ENCODE measurements at places on chromosomes 11 and 22.

DNA sequence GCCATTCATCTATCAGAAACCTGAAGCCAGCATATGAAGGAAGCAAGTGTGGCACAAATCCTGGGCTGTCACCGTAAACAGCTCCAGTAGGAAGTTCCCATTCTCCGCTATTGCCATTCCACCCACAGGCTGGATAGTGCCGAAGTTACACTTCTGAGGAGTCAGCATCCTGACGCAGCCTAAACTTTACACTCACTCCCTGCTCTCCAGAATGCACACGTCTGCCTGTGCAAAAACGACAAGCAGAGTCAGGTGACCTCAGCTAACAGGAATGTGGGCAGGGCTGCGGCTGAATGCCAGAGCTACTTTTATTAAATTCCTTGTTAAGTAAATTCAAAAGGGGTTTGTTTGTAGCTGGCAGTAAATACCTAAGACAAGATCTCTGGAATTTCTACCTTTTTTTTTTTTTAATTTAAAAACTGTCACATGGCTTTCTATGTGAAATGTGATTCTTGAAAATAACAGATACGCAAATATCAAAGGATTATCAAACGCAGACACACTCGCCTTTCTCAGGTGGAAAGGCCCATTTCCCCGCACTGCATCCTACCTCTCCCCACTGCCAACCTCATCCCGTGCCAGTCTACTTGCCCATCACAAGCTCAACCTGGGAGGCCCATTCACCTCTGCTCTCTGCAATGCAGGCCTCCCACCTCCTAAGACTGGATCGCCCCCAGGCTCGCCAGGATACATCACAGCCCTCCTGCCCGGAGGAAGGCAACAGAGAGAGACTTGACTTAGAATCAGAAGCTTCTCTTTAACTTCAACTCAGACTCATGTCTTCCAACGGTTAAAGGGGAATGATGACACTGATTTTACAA lies 33.5 kb downstream of the NFRKB start:
- DNase-seq: peak; percentile 83

GRCh38 chr11:33560729-33561128 lies 139.9 kb downstream of the C11orf91 start:
- no peak for DNase-seq

GRCh38 chr11:16831316-16832192 lies 93.1 kb downstream of the C11orf58 start:
- DNase-seq: no peak

DNA sequence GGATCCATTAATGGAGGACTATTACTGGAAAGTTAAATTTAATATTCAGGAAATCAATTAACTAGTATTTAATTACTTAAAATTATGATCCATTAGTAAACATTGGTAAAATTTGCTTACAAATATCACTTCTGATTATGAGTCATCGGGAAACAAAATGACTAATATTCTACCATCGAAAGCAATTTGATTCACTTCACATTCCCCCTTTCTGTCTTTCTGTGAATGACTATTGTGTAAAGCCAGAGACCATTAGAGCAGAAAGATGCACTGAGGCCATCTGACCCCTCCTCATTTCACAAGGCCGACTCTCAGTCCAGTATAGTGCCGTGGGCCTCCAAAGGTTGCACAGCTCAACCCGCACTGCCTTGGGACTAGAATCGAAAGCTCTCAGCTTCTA lies 619.0 kb downstream of the OPCML start:
- DNase-seq: no peak

- DNase-seq: no peak
Measured at GRCh38 chr11:134125507-134125906, 56.6 kb downstream of the JAM3 start.
